ENCODE measurements at places on chromosomes 4 and X. TPM values are rescaled to one million over a fixed set of nuclear protein-coding genes. Genes with fewer than 3 reads are reported as not detected.

DNA sequence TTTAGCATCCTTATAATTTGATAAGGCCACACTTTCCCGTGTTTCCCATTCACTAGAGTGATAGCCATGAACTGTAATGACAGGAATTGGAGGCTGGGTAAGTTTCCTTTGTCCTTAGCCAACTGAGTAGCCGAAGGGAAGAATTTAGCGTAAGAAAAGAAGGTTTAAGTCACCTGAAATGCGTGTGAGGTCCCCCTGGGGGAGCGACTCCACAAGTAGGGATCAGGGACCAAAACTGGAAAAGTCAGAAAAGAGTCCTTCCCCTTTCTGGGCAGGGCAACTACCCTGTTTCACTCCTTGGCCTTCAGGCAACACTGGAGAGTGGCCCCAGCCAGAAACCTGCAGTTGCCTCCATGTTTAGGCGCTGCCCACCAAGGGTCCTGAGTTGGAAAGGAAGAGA is 81.6 kb upstream of the MED14 start:
- no peak for DNase-seq

DNA sequence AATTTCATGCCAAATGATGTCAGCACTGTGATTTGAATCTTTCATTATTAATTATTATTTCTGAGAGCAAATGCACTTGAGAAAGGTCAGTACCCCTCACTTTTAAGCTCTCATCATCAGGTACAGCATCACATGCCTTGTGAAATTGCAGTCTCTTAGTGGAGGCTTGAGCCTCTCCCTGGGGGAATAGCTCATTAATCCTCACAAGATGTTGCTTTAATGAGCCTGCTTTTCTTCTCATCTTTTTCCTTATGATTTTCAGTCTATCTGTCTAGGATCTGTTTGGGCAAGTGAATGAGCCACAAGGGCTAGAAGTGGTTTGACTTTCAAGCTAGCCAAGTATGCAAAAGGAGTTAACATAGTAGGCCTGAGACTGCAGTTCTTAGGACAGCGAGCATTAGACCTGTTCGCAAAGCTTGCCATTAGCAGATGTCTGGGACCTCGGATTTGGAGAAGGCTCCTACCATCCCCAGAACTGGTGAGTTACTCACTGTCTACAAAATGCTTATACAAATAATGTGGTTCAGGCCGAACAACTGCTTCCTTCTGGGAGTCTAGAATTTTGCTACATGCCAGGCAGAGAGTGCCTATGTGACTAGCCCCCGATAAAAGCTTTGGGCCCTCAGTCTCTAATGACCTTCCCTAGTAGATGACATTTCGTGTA is 174.5 kb downstream of the IL15 start:
- no peak for DNase-seq

DNA sequence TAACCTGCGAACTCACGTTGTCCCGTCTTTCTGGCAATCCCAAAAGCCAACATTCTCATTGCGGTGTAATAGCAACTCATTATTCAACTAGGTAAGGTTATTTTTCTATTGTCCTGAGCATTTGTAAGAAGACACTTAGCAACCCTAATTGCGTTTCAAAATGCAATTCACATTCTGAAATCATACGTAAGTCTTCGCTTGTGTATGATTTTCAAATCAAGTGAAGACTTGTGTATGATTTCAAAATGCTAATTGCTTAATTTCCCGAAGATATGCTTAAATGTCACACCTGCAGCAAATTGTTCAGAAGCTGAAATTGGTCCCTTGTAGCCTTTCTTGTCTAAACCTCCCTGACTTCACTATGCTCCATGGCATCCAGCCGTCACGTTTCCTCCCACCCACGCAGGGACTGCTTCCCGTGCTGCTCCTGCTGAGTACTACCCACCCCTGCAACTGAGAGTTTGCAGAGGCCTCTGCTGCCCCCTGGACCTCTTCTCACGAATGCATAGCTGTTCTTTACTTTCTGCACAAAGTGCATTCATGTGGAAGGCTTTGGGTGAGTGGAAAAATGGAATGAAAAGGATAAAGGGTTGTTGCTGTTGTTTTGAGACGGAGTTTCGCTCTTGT is 40.8 kb upstream of the CLDN24 start:
- DNase-seq = no peak

DNA sequence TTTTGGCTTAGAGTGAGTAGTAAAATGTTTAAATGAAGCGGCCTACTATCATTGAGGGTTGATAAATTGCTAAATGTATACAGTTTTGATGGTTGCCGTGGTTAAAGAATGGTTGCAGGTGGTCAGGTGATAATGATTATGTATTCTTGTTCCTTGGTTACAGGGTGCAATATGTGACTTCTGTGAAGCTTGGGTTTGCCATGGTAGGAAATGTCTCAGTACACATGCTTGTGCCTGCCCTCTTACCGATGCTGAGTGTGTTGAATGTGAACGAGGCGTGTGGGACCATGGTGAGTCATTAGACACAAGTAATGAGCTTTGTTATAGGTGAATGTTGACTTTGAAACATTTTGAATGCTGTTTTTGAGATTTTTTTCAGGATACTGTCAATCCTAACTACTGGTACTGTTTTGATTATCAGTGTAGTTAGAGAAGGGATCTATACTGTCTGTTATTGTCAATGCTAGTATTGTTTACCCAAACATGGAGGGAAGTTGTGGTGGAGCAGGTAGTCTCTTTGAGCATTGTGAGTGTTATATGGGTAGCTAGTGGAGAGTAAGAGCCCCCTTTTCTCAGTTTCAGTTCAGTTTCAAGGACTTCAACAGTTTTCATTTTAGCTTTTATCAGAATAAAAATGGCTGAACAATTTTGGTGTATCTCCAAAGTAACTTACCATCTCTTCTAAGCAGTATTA is 8.9 kb downstream of the ZNF330 start:
- no peak for DNase-seq

- peak; percentile 64 for DNase-seq
Observed at GRCh38 chr4:36242629-36243354, 1.5 kb downstream of the ARAP2 start.

DNA sequence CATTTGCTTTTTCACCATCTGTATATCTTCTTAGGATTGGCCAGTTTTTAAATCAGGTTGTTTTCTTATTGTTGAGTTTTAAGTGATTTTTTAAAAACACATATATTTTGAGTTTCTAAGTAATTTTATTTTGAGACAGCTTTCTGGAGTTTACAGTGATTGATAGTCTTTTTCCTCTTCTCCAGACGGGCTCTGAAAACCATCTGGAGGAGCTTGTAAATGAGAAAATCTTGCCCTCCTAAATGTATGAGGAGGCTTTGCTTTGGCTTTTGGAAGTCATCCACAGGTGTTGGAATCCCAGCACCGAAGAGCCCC is 160.2 kb downstream of the SOWAHB start:
- no peak for DNase-seq

DNA sequence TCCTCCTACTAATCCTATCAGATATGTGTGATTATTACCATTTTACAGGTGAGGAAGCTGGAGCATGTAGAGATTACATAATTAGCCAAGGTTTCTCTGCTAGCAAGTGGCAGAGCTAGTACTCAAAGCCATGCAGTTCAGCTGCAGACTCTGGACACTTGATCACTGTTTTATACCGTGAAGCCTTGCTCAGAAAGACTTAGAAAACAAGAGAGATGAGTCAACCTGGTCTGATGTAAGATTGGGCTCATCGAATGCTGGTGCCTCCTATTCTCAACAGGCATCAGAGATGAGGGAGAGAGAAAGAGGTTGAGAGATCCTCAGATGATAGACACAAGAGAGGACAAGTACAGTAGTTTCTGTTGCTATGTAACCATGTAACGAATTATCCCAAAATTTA is 19.0 kb upstream of the PDE5A start:
- no peak for DNase-seq

GRCh38 chr4:7023486-7023885 is 19.7 kb upstream of the TADA2B start:
- no peak for DNase-seq

Gene MAGEC3
- not detected for polyA plus RNA-seq

Gene CTAG1A
- not detected for polyA plus RNA-seq

All from small intestine (tissue), 16 donors.